ENCODE measurements at places on chromosomes 6 and 20.
A peak's percentile ranks its signal among the peaks of the same experiment; 100 is the strongest.

DNA sequence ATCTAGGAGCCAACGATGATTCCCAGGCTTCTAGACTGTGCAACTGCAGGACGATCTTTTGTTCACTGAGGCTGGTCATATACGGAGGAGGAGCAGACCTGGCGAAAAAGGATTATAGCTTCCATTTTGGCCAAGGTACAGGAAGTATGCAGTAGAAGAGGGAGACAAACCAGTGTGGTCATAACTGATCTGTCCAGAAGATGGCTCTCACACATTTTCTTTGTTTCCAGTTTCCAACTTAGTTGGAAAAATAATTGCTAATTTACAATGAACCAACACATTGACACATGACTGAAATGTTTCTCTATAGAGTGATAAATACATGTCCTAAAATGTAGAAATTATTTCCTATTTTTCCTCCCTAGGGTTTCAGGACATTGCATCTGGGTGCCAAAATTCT is 364.1 kb upstream of the BTBD3 start:
- no peak for DNase-seq

- no peak for DNase-seq
Observed at GRCh38 chr6:157030755-157031154, 253.6 kb downstream of the ARID1B start.

- no peak for DNase-seq
Observed at GRCh38 chr6:311679-312220, 19.5 kb downstream of the DUSP22 start.

DNA sequence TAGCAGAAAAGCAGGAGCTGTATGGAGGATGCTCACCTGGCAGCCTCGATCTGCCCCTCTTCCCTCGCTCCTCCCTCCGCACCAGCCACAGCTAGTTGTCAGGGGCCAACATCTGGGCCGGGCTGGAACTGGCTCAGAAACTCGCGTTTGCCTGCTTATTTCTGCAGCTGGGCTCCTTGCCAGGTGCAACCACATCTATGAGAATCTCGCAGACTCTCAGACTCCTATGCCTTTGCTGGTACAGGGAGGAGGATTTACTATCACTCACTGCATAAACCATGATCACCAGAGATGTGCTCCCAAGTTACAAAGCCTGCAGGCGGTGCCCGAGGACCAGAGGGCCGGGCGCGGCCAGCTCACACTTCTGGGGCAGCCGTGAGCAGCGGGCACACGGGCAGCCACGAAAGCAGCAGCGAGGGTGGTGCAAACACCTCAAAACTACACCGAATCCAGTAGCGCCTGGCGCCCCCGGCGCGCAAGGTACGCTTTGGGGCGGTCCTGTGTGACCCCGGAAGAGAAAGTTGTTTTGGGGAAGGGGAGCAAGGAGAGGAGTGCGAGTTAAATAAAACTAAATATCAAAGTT is 577 bp upstream of the LRRC1 start:
- DNase-seq, result peak; percentile 62

- DNase-seq, result no peak
Observed at GRCh38 chr6:166029506-166029905, 138.1 kb downstream of the TBXT start.

DNA sequence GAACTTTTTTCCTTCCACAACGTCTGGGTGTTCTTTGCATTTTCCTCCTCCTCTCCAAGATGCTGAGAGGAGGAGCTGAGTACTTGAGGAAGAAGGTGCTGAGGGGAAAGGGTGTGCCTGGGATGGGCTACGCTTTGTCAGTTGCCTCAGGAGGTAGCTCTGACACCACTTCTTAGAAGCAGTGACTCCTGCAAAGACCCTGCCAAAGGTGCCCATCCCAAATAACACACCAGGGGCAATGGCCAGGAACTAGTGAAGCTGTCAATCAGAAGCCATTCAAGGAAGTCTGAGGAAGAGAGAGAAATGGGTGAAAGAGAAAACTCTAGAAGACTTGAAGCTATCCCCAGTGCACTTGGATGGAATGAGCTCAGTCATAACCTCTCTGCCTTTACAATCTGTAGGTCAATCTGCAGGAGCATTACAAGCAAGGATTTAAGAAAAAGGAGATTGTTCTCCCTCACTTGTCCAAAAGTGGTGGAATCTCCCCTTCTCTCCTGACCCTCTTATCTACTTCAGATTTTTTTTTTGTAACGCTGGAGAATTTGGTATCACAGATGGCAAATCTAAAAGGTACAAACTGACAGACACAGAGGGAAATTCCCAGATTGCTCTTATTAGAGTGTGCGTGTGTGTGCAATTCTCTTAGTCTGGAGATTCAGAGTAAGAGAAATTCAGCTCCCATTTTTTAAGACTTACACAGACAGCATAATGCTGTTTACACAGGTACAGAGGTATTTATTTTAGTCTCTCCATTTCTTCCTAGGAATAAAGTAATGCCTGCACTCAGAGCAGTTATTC is 242.6 kb downstream of the GMPR start:
- DNase-seq, result no peak

- no peak for DNase-seq
Observed at GRCh38 chr6:22357724-22358189, 60.9 kb upstream of the PRL start.

DNA sequence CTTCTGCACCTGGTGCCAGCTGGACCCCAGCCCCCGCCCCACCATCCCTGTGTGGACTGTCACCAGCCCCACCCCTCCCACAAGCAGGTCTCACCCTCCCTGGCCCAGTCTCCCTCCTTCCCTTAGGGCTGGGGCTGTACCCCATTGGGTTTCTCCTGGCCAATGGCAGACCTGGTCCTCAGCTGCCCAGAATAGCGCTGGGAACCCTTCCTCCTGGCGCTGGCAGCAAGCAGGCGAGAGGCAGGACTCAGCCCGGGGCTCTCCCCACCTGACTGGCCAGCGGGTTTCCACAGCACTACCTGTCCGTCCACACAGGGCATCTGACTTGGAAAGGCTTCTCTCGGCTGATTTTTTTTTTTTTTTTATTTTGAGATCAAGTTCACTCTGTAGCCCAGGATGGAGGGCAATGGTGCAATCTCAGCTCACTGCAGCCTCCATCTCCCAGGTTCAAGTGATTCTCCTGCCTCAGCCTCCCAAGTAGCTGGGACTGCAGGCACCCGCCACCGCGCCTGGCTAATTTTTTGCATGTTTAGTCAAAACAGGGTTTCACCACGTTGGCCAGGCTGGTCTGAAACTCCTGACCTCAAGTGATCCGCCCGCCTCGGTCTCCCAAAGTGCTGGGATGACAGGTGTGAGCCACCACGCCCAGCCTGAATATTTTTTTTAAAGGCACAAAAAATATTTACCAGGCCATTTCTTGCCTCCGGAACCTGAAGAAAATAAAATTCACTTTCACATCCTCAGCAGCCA is 21.6 kb upstream of the CHRNA4 start:
- no peak for DNase-seq

- no peak for DNase-seq
Observed at GRCh38 chr6:124796464-124796970, 165.7 kb upstream of the RNF217 start.

DNA sequence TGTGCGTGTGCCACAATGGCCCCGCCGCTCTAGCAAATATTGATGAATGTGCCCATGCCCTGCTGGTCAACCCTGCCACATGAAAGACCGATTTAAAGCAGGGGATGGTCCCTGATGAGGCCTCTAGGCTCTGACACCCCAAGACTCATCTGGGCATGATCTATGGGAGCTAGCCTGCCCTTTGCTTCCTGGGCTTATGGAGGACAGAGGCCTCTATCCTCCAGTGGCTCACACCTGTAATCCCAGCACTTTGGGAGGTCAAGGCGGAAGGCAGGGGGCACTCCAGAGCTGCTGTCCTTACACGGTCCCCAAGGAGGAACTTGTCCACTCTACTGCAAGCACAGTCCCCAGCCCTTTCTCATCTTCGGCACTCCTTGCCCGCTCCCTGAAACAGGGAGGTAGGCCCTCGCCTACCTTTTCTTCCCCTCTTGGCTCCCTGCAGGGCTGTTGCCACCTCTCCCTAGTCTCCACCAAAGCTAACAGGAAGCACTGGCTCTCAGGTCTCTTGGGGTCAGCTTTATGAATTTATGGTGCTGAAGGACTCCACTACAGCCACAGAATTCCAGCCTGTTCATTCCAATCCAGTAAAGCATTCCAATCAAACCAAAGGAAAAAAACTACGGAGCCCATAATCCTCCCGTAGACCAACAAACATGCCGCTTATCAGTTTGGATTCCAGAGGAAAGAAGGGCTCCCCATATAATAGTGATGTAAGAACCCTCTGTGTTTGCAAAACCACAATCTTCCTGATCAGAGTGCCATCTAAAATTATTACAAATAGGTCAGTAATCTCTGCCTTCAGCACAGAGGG is 48.7 kb upstream of the FOXQ1 start:
- peak; percentile 4 for DNase-seq

DNA sequence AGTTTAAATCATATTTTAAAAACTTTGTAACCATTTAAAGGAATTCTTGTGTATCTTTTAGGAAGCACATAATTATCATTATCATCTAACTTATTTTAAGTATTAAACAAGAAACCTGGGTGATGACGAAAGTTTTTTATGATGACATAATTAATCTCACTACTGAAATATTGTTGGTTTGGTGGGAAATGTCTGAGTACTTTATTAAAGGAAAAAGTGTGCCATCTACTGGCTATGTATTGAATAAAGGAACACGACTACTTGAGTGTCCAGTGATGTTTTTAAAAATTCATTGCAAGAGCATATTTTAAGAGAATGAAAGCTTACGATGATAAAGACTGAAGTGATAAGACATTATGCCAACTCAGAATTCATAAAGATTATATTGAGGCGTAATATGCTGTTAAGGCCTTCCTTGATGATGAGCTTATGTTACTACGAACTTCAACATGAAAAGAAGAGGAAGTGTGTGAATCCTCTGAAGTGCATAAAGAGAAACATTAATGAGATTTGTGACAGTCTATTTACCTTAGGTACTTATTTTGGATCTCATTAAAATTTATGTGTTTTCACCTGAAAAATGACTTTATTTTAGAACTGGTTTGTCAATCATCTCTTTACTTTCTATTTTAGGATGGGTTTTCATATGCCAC is 12.0 kb upstream of the TRMT11 start:
- no peak for DNase-seq

DNA sequence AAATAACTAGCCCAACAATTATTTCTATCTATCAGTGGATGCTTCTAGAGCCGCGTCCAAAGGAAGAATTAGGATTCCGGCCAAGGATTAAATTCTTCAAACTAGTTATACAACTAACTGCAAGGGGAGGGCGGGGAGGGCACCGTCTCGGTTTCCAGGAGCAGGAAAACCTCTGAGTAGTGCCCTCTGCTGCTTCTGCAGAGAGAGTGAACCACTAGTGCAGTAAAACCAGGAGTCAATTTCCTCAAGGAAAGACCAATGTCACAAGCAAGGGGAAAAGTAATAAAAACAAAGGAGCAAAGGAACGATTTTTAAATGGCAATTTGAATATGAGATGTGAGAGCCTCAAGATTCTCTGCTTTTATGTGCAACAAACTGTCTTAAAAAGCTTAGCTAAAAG is 16.5 kb upstream of the UBE2J1 start:
- no peak for DNase-seq

- DNase-seq, result no peak
Observed at GRCh38 chr6:16135066-16135465, 6.2 kb downstream of the MYLIP start.

GRCh38 chr20:62238569-62239277 is 402 bp downstream of the OSBPL2 start:
- peak; percentile 23 for DNase-seq

GRCh38 chr6:1864496-1864895 is 254.8 kb downstream of the FOXC1 start:
- no peak for DNase-seq

GRCh38 chr6:37624606-37625574 is 72.8 kb downstream of the MDGA1 start:
- DNase-seq, result no peak

- no peak for DNase-seq
Observed at GRCh38 chr20:57076152-57076652, 190.2 kb downstream of the BMP7 start.

- no peak for DNase-seq
Observed at GRCh38 chr20:36150847-36151539, 3.5 kb upstream of the EPB41L1 start.

DNA sequence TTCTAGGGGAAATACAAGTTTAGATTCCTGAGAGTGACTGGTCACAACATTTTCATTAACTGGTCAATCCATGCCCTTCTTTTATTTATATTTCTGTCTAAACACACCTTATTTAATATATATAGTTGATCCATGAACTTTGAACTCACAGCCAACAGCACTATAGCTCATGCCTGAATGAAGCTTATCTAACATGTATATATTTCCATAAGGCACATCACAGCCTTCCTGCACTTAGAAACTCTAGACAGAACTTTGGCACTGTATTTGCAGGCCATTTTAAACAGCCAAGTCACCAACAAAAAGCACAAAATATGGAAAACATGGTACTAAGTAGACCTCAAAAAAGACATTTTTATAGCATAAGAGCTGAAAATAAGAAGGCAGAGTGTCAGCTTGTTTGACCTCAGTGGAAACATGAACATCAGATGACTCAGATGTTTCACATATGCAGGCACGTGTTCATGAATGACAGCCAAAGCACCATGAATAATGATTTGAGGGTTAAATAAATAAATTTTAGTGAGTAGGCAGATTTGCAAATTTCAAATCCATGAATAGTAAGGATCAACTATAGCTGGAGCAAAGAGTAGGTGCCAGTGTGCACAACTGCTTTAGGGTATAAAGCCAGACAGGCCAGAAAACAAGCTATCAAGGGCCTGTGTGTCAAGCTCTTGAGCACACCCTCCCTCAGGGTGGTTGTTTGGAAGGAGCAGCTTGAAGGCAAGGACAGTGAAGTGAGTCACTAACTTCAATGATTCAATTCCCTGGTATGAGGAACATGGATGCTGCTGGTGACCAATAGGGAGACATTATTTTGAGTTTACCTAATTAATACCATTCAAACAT is 88.9 kb upstream of the NT5E start:
- DNase-seq, result peak; percentile 8

GRCh38 chr6:6518631-6519427 is 69.7 kb upstream of the LY86 start:
- no peak for DNase-seq

- DNase-seq, result no peak
Observed at GRCh38 chr6:43368259-43369160, 937 bp downstream of the ZNF318 start.

GRCh38 chr6:52333840-52334200 is 28.1 kb upstream of the PAQR8 start:
- DNase-seq, result peak; percentile 26
